Pulmonary artery endothelial cell (primary cell): ENCODE measurements at places on chromosomes 6 and 20. TPM values are rescaled to one million over a fixed set of nuclear protein-coding genes. Genes with fewer than 3 reads are reported as not detected.

CLVS2 gene
- total RNA-seq, result not detected in 2 replicates

ELOVL2 gene
- not detected in 2 replicates for total RNA-seq

FOXC1 gene
- total RNA-seq, result 12.6 and 13.8 TPM in 2 replicates

NHLRC1 gene
- total RNA-seq, result 2.0 and 2.2 TPM in 2 replicates

LY6G6C gene
- not detected in 2 replicates for total RNA-seq

UBE2V1 gene
- 38.1 and 46.9 TPM in 2 replicates for total RNA-seq

VWA7 gene
- total RNA-seq, result under 0.01 and 0.11 TPM in 2 replicates

THBD gene
- 104 and 139 TPM in 2 replicates for total RNA-seq

MCHR2 gene
- not detected in 2 replicates for total RNA-seq

ADGRF5 gene
- 2.0 and 20.1 TPM in 2 replicates for total RNA-seq

C20orf202 gene
- total RNA-seq, result 0.07 TPM in 1 of 2 replicates, not detected in the other

CRISP3 gene
- total RNA-seq, result not detected in 2 replicates

RSPO3 gene
- 0.67 and 2.8 TPM in 2 replicates for total RNA-seq

KHDC1 gene
- total RNA-seq, result 0.59 and 0.81 TPM in 2 replicates

EMILIN3 gene
- 0.04 TPM in 1 of 2 replicates, not detected in the other for total RNA-seq

VNN1 gene
- not detected in 2 replicates for total RNA-seq

DNA sequence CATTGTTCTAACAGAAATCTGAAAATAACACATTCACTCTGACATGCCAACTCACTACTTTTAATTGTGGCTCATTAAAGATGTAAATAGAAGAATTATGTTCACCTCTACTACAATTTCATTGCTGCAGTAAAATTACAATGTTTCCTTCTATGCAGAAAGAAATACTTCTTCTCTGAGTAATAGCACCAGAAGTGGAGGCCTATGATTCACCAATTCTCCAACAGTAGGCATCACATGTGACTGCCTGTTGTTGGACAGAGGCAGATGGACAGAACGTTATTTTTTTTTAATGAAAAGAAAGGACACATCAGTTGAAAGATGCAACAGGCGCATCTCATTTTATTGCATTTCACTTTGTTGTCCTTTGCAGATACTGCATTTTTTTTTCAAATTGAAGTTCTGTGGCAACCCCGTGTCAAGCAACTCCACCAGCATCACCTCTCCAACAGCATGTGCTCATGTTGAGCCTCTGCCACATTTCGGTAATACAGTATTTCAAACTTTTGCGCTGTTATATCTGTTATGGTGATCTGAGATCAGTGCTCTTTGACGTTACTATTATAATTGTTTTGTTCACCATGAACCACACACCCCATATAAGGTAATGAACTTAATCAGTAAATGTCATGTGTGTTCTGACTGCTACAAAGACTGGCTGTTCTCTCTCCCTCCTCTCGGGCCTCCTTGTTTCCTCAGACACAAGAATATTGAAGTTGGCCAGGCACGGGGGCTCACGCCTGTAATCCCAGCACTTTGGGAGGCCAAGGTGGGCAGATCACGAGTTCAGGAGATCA lies 121.4 kb downstream of the ATXN1 start:
- DNase-seq, result peak; percentile 30

DNA sequence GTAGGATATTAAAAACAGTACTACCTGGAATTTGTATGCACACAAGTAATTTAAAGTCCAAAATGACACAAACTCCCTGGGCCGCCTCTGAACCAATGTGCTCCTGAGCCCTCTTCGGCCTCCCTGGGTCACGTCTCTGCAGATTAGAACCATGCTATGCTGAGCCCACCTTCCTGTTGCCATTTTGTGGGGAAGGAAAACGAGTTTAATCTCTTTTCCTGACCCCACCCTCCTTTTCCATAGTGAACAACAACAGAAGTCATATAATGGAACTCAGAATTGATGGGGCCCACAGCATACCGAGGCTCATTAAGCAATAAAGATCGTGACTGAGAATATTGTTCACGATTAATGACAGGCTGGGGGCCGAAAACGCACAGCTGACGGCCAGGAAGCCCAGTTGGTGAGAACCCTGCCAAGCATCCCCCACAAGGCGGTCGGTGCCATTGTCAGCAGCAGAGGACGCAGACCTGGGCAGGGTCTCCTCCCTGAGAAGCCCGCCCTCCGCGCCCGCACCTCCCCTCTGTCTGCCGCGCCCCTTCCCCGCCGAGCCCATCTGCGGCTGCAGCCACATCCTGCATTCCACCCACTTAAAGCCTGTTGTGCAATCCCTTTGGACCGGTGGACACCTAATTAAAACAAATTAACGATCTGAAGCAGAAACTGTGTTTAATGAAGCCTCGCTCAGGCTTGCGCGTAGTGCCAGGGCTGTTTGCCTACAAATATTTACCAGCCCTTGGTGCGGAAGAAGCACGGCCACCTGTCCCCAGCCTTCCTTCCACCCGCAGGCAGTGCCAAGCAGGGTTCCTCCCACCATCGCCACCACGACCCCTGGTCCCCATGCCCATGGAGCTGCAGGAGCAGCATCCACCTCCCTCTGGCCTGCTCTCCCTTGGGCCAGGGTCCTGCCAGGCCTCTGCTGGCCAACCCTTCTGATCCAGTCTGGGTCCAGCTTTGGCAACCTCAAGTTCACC lies 68.1 kb downstream of the DLL1 start:
- DNase-seq, result no peak

GRCh38 chr20:19506021-19506420 lies 252.0 kb upstream of the RIN2 start:
- no peak for DNase-seq

GRCh38 chr6:14074476-14075094 lies 43.0 kb upstream of the CD83 start:
- no peak for DNase-seq

GRCh38 chr6:47353871-47354270 lies 44.2 kb upstream of the TNFRSF21 start:
- DNase-seq, result no peak

- DNase-seq, result no peak
These were observed 38.5 kb downstream of the PANK2 start for GRCh38 chr20:3927486-3928291.

DNA sequence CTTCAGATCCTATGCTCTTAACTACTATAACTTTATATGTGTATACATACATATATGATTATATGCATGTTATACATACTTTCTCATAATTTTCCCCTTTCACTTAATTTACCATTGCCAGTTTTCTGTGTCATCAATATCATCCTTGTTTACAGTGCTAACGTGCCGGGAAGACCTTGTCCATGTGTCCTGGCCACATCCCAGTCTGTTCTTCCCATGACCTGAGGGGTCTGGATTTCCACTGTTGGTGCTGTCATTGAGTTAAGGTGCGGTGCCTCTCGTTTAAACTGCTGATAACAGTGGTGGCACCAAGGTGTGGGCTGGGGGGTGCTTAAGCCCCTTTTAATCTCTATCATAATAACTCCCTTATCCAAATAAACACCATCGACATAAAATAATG lies 8.5 kb upstream of the SDCBP2 start:
- no peak for DNase-seq

DNA sequence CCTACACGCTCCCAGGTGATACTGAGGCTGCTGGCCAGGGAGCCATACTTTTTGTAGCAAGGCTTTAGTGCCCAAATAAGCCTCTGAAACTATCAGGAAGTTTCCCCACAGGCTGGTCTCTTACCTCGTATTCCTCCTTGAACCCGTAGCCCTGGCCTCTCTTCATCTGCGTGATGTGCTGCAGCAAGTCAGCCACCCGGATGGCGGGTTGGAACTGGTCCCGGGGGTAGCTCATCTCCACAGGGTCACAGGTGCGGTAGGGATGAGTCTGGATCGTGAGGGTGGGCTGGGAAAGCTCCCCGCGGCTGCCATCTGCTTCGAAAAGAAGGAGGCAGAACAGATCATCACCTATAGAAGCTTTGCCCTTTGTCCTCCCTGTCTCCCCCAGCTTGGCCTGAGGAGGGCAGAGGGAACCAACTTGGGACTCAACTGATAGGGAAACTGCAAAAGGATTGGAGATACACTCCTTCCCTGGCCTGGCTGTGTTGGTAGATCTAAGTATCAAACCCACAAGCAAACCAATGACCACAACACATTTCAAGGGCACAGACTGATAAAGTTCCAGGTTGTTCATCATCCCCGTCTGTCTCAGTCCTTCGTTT lies 543.2 kb upstream of the CHD6 start:
- DNase-seq, result no peak

DNA sequence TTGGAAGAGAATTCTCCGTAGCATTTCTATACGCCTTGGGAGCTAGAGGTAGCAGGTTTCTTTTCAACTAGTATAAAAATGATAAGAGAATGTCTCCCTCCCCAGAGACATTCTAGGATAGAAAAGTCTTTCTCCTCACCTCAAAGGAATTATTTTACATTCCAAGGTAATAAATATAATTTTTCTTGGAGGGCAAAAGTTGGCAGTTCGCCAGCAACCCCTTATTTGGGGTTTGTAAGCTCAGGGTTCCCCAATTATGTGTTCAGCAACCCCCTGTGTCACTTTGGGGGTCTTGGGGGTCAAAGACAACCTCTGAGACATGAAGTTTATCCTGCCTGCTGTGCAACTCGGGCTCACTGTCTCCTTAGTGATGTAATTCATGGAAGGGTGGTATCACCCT lies 58.3 kb downstream of the THEMIS start:
- DNase-seq, result no peak

GRCh38 chr6:90326404-90327057 lies 29.9 kb upstream of the BACH2 start:
- no peak for DNase-seq

DNA sequence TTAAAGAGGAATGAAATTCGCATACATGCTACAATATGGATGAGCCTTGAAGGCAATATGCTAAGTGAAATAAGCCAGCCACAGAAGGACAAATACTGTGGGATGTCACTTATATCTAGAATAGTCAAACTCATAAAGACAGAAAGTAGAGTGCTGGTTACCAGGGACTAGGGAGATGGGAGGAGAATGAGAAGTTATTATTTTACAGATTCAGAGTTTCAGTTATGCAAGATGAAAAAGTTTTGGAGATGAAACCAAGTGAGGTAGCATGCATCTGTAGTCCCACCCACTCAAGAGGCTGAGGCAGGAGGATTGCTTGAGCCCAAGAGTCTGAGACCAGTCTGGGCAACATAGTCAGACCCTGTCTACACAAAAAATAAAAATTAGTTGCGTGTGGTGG lies 82.5 kb upstream of the ARID1B start:
- no peak for DNase-seq

DNA sequence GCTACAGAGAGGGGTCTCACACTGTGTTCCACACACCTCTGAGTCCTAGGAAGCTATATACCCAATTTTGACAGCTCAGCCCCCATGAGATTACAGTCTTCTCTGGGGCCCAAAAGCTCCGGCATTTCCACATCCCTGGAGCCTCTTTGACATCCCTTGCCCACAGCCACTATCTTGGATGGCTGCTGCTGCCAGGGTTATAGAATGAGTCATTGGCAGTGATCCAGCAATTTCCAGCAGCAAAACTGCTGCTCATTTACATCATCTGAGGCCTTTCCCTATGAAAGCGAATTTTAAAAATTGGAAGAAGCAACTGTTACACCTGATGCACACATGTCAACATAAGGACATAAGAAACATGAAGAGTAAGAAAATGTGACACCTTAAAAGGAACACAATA lies 590.7 kb downstream of the MEI4 start:
- peak; percentile 26 for DNase-seq

DNA sequence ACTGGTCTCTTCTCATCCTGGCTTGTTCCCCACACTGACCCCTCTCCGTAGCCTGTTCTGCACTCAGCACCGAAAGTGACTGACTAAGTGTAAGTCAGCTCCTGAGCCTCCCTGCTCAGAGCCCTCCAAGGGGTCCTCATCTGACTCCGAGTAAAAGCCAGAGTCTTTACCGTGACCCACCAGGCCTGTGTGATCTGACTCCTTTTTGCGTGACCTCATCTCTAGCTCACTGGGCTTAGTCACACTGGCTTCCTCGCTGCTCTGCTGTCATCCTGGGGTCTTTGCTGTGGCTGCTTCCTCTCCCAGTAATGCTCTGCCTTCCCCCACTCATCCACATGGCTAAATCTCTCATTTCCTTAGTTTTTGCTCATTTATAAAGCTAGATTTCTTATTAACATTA lies 116.6 kb downstream of the PLCB4 start:
- DNase-seq, result no peak

DNA sequence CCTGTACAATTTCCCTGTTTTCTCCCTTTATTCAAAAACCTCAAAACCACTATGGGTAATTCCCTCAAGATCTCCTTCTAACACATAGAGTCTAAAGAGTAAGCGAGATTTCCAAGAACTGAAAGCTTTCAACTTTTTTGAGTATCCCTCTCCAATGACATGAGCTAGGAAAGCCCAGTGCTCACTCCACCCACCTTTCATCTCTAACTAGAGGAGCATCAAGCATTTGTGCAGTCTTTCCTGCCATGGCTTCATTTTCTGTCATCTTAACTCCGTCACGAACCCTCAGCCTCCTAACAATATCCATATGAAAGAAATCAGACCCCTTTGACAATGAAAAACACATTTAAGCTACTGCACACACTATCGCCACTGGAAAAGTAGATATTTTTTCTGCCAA lies 91.9 kb upstream of the SUPT3H start:
- DNase-seq, result no peak

GRCh38 chr6:106540907-106541306 lies 88.4 kb downstream of the RTN4IP1 start:
- no peak for DNase-seq

DNA sequence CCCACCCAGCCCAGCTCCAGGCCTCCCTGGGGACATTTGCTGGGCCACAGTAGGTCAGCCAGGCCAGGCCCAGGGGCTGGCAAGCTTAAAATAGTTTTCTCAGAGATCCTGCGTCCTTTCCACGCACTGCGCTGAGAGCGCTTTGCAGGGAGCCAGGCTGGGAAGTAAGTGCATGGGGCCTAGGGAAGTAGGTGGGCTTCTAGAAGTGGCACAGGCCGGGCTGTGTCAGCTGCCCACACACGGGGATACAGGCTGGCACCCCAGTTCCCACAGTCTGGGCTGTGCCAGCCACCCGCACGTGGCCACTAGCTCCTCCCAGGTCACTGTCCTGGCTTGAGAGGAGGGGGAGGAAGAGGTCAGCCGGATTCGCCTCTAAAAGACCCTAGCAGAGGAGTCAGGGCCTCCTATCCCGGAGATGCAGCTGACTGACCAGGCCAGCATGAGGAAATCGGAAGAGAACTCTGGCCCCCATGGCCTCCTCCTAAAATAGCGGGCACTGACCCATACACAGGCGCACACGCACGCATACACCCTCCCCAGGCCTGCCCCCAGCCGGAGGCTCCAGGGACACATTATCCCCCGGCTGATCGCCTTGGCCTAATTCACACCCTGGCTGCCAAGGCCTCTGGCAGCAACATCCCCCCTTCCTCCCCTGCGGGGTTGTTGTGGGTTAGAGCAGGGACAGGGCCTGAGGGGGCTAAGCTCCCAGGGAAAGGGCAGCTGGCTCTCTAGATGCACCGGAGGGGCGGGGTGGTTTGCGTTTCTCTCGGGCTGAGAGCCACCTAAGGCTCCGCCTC lies 5.4 kb downstream of the SLCO4A1 start:
- no peak for DNase-seq
